ENCODE measurements at places on chromosomes 4 and X. TPM values are rescaled to one million over a fixed set of nuclear protein-coding genes. Genes with fewer than 3 reads are reported as not detected.

- no peak for DNase-seq
Measured at GRCh38 chr4:2882341-2882740, 38.7 kb downstream of the ADD1 start.

DNA sequence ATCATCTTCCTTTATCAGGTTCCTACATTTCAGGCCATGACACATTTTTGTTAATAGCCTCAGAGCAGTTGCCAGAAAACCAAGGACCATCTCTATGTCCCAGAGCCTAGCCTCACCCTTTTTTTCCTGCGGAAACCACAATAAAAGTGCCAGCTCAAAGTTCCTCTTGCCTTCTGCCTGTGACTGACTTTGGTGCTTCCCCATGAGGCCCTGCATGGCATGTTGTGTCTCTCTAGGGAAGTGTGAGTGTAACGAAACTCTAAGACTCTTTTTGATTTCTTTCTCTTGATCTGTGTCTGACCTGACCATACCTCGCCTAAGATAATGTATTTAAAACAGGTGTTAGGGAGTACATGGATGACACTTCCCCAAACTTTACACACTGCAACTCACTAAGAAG is 642.3 kb upstream of the BOD1L1 start:
- DNase-seq = no peak

GRCh38 chr4:18935659-18936345 is 914.2 kb upstream of the LCORL start:
- DNase-seq = peak; percentile 93

The CT55 gene
- not detected for total RNA-seq

The APLN gene
- 0.60 TPM for total RNA-seq
